T-helper 1 cell (primary cell): ENCODE measurements at places on chromosomes 4 and X.
A peak's percentile ranks its signal among the peaks of the same experiment; 100 is the strongest.

DNA sequence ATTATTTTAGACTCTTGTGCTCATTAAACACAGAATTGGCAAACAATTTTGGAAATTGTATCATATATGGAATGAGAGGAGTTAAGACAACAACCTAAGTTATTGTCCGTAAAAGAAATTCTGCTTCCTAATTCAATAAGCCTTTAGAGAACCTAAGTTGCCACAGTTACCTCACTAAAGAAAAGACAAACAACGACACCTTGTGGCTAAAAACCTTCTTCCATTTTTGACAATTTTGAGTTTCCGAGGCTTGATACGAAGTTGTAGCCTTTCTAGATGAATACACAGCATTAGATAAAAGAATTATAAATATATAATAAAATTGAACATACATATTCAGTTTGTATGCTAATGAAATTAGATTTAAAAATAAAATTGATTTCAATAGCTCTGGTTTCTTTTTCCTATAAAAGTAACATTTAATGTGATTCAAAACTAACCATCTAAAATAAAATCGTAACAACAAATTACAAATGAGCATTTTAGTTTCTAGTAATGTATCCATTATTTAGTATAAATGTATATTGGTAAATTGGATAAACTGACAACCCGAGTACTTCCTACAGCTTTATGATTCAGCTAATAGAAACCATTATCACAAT, 275.1 kb downstream of the GPM6A start:
- DNase-seq: no peak

DNA sequence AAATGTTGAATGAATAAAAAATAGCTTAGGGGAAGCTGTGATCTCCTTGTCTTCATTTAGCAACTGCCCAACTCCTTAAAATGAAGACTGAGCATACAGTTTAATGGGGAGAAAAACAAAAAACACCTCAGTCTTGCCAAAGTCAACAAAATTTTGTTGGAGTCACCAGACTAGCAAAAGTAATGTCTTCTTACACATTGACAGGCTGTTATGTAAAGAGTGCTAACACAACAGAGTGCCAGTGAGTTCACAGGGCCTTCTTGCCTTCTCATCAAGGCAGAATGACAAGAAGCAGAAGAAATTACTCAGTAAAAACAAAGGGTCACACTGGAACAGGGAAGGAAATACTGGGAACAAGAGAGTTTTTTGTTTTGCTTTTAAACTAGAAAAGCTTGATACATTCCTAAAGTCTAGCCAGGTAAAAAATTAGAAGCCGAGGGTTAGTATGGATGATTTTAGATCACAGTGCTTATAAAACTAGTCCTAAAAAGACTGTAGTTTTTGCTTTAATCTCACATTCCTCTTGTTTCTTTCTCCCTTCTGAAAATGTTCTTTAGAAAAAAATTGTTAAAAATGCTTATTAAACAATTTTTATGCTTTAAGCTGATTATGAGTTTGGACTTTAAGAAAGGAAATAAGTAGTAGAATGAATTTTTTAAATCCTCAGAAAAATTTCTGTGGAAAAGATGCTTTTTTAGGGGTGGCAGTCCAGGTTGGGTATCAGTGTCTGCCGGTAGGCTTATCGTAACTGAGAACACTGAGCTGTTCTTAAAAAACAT, 38.7 kb upstream of the FRAS1 start:
- DNase-seq: no peak

DNA sequence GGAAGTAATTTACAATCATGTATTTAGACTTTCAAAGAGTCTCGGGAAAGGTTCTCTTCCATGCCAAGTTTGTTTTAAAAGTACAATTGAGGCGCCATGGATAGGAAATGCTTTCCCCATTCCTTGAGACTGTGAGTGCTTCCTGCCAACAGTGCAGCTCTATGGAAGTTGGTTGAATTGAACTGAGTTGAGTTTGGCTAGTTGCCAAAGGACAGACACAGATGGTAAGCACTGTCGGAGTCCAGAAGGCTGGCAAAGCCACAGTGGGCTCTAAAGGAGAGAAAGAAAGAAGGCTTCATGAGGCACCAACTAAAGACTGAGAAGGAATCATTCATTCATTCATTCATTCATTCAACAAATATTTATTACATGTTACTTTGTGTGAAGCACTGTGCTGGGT, 4.3 kb upstream of the KCNE5 start:
- no peak for DNase-seq

DNA sequence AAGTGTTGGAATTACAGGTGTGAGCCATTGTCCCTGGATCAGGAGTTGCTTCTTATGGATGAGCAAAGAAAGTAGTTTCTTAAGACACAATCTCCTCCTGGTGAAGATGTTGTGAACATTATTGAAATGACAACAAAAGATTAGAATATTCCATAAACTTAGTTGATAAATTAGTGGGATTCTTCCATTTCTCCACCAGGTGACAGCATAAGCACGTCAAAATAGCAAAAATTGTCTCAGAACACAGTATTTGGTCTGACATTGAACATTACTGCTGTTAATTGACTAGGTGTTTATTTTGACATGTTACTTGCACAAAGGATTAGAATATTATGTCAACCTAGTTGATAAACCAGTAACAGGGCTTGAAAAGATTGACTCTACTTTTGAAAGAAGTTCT, 21.6 kb downstream of the CLDN34 start:
- no peak for DNase-seq

DNA sequence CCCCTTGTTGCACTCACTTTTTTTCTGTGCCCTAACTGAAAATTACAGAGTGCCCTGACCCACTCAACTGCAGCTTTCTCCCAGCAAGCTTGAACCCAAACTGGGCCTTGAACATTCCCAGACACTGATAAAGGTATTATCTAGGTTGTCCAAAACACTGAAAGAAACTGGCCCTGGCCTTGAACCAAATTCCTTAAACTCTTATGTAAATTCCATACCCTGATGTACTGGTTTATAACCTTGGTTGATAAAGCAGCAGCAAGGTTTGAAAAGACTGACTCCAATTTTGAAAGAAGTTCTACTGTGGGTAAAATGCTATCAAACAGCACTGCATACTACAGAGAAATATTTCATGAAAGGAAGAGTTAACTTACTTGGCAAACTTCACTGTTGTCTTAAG, 125.6 kb downstream of the PHF8 start:
- no peak for DNase-seq

DNA sequence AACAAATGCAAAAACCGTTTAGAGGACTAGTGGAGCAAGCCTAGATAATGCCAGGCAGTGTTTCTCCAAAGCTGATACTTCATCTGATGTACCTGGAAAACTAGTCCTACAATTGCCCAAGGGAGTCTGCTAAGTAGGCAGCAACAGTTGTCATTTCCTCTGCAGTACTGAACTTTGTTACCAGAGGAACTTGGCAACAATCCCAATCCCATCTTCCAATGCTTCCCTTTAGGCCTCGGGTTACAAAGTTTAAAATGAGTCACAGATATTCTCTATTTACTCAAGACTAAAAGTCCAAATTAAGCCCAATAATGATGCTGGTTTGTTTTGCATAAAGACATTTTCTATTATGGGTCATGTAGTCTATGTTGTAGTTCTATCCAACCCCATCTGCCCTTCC, 120.0 kb upstream of the GLRA2 start:
- DNase-seq: no peak

DNA sequence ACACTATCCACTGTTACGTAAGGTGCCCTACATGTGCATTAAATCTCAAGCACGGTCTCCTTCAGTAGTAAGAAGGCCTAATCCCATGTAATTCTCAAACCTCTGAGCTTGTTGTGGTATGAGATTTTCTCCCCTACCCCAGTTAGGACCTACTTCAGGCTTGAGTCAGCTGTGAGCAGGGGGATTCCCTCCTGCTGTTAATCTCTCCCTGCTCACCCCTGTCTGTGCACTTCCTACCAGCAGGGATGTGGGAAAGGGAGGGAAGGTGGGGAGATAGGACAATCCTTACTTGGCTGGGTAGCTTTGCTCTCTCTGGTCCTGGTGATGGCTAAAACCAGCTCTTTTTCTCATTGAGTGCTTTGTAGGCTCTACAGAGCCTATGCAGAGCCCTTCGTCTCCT, 60.8 kb downstream of the PALLD start:
- DNase-seq: no peak

DNA sequence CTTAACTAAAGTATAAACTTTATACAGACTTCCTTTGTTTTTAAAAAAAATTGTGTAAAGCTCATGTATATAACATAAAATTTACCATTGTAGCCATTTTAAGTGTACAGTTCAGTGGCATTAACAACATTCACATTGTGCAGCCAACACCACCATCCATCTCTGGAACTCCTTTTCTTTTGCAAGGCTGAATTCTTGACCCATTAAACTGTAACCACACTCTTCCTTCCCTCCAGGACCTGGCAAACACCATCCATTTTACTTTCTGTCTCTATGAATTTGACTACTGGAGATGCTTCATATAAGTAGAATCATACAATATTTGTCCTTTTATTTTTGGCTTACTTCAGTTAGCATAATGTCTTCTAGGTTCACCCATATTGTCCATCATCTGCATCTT, 104.7 kb downstream of the RASL11B start:
- no peak for DNase-seq

DNA sequence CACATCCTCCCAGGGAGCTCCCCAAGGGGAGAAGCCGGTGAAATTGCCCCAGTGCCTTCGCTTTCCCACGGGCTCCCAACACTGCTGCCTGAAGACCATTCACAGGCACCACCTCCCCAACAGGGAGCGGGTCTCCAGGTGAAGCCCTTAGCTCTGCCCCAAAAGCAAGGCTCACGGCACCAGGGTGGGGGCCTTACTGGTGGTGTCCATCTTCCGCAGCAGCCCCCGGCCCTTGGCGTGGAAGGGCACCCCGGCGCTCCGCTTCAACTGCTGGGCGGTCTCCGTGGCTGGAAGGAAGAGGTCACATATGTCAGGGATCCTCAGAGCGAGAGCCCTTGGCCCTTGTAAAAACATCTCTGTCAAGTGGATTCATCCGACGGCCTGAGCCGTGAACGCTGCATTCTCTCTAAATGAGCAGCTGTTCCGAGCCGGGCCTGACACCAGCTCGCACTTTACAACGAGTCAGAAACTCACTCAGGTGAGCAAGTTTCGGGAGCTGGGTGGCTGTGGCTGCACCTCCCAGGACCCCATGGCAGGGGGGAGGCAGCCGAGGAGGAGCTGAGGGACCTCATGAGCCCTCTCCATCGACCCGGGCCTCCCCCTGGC, 20.9 kb downstream of the NELFA start:
- no peak for DNase-seq

GRCh38 chrX:7072856-7073255, 74.7 kb upstream of the STS start:
- DNase-seq: no peak

- no peak for DNase-seq
Measured at GRCh38 chr4:26194764-26195163, 126.0 kb upstream of the RBPJ start.

DNA sequence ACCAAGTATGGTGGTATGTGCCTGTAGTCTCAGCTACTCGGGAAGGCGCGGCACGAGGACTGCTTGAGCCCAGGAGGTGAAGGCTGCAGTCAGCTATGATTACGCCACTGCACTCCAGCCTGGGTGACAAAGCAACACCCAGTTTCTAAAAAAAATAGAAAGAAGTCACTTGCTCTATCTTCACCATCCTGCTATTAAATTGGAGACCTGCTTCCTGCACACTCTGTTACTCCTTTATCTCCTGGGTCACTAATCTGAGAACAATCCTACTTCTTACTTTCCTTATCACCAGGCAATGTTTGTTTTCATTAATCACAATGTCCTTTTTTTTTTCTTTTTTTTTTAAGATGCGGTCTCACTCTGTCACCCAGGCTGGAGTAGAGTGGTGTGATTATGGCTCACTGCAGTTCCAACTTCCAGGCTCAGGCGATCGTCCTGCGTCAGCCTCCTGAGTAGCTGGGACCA, 16.2 kb downstream of the PRKX start:
- DNase-seq: no peak

GRCh38 chrX:50812995-50813842, 775 bp downstream of the SHROOM4 start:
- DNase-seq: no peak

- DNase-seq: no peak
Measured at GRCh38 chr4:147987252-147987651, 255.4 kb downstream of the ARHGAP10 start.

GRCh38 chrX:29935455-29935854, 279.9 kb upstream of the MAGEB2 start:
- no peak for DNase-seq

DNA sequence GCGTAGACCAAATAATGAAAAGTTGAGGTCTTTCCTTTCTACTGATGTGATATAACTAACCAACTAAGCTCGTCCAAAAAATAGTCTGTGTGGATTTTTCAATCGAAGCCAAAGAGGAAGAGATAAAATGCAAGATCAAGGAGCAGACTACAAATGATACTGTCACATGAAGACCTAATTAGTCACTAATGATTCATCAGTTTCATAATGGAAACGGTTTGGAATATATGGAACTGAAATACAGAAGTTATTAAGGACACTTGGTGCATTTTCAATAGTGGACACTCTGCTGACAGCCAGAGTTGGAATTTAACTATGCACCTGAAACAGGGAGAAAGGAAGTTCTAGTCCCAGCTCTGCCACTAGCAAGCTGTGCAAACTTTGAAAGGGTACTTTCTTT, 119.8 kb downstream of the GUCY2F start:
- no peak for DNase-seq

DNA sequence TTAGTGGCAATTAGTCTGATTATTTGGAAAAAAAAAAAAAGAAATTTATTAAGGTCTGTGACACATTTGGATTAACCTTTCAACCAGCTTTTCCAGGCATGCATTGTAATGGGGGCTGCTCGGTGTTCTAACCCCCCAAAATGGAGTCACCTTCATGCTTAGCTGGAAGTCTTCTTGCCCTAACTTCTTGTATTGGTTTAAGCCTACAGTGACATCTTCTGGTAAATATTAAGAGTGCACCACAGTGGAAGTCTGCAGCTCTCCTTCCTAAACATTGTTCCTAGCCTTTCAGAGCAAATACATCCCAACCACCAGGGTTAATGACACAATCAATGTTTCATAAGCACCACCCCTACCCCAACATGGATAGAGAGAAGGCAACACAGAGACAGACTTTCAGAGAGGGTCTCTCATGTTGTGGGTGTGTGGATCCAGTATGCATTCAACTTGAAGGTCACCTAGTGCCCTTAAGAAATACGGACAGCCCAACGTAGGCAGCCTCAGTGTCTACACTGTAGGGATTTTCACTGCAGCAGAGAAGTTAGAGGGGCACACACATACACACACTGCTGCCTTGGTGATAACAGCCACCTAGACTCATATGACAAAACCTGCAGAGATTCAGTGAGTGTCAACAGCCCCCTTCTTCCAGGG, 142.9 kb upstream of the MBNL3 start:
- peak; percentile 7 for DNase-seq

- DNase-seq: no peak
Measured at GRCh38 chrX:114962209-114962608, 55.2 kb downstream of the IL13RA2 start.

DNA sequence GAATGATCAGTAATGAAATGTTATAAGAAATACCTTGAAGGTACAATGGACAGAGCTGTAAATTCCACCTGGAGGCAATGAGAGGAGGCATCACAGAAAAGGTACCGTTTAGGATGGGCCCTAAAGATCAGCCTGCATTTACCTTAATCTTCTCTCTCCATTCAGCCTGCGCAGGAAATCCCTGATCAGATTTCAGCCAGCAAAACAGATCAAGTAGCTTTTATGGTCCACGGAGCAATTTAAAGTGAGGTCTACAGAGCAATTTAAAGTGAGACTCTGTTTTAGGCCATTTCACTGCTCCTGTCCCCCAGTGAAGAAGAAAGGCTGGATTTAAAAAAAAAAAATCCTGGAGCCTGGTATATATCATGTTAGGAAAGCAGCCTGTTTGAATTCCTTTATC, 195.1 kb upstream of the VCX start:
- no peak for DNase-seq
